Erythroblast (primary cell): ENCODE measurements at places on chromosomes 1 and 21.

DNA sequence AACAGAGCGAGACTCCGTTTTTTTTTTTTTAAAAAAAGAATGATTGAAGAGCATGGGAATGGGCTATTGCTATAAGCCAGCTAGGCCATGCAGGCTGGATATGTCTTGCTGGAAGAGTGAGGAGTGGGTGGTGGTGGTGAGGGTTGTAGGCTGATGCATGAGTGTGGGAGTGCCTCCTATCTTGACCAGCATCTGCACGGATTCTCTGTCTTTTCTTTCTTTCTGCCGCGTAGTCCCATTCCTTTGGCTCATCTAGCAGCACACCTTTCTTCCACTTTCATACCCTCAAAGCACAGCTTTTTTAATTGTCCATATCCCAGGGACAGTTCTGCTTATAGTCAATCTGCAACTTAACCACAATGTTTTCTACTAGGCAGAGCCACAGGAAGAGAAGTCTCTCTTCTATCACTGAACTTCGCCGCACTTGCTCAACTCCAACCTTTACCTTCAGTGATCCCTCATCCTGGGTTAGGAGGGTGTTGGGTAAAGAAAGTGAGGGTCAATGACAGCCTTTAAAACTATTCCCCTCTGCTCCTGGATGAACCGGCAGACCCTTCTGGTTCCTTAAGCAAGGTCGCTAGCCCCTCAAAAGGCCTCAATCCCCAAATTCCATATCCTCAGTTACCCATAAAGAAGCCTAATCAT, 15.2 kb downstream of the ADCY10 start:
- no peak for DNase-seq

- no peak for DNase-seq
Measured at GRCh38 chr1:213273546-213273945, 222.5 kb downstream of the RPS6KC1 start.

DNA sequence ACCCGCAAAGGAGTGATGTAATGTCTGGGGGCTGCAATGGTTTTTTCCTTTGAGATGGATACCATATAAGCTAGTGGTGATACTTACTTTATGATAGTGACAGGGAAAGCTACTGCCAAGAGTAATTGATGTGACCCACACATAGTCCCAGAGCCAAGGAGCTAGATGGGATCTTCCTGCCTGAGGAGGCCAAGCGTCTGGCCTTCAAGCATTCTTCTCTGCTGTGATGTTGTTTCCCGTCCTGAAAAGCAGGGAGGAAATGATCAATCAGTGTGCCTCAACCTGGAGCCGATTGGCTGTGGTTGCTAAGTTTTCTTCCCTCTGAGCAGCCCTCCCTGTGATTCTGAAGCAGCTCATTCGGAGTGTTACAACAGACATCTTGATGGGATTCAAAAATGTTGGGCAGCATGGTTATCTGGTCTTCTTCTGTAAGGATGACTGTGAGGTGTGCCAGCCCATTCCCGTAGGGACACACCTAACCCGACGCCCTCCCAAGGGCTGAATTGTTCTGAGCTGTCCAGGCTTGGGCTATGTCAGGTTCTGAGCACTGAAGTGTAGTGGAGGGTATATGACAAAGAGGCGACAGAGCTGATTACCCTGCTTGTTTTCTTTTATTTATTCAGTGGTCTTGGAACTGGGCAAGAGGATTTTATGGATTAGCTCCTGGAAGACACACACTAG, 56.7 kb downstream of the UCK2 start:
- DNase-seq, result no peak

GRCh38 chr1:159922511-159923202, 2.6 kb downstream of the TAGLN2 start:
- peak; percentile 59 for DNase-seq

DNA sequence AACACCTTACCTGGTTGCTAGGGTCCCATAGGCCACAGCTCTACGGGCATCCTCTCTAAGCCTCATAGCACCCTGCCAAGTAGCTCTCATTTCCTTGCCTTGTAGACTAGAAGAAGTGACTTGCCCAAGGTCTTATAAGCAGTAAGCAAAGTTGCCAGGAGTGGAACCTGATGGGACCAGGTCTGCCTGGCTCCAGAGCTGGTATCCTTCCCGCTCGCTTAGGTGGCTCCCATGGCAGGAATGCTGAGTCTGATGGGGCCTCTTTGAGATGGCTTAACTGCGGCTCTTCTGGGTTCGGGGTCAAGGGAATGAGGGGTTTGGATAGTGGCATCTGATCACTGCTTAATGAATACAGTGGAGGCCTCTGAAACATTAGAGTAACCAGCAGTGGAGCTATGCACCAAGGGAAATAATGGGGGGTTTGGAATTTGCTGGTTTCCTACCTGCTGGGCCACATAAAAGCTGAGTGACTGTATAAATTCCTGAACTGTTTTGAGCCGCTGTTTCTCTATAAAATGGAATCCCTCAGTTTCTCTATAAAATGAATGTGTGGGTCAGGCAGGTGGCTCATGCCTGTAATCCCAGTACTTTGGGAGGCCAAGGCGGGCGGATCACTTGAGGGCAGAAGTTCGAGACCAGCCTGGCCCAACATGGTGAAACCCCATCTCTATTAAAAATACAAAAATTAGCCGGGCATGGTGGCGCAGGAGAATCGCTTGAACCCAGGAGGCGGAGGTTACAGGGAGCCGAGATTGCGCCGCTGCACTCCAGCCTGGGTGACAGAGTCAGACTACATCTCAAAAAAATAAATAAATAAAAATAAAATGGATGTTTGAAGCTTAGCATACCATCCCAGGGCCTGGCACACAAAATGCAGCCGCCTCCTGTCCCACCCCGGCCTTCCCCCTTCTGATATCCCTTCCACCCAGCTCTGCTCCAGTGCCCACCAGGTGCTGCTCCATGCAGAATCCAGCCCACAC, 12.4 kb downstream of the FAM151A start:
- DNase-seq, result no peak

- no peak for DNase-seq
Measured at GRCh38 chr21:37452227-37452626, 85.7 kb downstream of the DYRK1A start.

DNA sequence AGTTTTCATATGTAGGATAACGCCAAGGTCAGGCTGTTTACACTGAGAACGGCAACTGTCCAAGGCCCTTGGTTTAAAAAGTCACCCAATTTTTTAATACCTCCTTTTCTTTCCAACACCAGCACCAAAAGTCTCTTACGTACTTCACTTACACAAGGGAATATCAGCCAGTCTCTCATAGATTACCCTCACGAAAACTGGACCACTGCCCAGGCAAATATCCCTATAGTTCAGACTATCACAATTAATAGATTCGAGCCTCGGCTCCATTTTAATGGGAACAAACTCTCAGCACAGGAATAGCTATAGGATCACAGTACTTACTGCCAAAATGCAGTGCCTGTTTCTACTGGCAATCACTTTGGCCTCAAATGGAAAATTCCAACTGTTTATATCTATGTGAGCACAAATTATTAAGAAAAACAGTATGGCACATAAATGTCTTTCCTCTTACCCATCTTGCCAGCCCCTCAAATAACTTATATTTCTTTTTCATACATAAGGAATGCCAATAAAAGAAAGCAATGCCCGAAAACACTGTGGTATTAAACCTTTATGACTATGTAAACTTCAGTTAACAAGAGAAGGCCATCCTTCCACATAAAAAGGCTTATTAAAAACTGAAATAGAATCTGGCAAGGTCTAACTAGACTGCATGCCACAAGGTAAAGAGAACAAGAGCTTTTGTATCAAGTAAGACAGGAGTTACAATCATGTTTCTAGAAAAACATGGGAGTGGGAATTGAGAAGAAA, 97.8 kb downstream of the SLC45A1 start:
- no peak for DNase-seq

- no peak for DNase-seq
Measured at GRCh38 chr1:8844501-8845006, 27.1 kb upstream of the RERE start.

DNA sequence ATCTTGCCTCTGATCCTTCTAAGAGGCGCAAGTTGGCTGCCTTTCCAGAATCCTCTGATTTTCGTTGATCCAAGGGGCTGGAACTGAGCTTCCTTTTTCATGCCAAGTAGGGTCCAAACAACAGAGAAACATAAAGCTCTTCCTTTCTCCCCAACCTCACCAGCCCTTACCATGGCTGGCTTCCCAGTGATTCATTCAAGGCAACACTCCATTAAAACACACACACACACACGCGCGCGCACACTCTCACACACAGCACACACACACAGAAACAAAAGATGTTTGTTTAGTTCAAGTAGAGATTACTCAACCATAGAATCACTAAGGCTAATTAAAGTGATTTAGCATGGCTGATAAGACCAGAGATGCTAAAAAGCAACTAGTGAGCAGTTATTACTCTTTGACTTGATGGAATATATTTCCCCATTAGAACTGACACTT, 13.0 kb upstream of the GUCA2A start:
- DNase-seq, result no peak

GRCh38 chr1:34108711-34109110, 56.3 kb downstream of the CSMD2 start:
- DNase-seq, result no peak

DNA sequence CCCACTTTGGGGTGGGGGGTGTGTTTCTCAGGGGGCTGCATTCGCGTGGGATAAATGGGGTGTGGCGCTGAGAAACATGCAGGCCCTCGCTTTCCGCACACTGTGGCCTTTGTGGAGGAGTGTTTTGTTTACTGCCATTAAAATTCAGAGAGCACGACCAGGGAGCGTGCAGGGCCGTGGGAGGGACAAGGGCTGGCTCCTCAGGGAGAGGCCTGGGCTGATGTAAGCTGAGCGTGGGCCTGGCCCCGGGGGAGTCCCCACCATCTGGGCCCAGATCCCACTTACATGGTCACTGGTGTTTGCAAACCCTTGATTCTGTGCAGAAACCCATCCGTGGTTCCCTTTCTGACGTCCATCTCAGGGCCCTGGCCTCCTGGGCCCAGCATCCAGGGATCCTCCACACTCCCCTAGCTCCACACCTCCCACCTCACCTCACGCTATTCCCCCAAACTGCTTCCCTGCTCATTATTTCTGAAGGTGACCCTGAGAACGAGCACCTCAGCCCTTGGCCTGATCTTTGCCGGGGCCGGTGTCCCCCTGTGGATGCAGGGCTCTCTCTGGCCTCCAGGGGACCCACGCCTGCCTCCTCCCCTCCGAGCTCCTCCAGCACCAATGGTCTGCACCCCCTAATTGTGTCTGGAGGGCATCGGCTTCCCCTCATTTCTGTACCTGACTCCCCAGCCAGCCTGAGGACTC, 92.5 kb upstream of the SIM2 start:
- no peak for DNase-seq

DNA sequence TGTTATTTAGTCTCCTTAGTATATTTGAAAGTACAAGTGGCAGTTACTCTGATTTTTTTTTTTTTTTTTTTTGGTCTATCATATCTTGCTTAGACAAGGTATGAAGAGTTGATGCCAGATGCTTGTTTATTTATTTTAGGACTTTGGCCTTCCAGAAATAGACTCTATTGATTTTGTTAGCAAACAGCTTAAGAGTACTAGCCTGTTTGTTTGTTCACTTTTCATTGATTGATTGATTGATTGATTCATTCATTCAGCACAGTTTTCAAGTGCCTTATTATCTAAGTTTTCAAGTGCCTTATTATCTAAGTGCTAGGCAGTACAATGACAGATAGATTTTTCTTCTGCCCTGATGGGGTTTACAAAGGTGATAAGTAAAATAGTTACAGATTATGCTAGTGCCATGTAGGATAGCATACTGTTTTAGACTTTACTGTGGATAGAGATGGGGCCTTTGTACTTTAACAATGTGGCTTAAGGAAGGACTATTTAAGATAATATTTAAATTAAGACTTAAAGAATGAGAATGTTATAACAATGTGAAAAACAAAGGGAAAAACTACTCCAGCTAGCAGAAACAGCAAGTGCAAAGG, 50.5 kb downstream of the MTF2 start:
- no peak for DNase-seq

DNA sequence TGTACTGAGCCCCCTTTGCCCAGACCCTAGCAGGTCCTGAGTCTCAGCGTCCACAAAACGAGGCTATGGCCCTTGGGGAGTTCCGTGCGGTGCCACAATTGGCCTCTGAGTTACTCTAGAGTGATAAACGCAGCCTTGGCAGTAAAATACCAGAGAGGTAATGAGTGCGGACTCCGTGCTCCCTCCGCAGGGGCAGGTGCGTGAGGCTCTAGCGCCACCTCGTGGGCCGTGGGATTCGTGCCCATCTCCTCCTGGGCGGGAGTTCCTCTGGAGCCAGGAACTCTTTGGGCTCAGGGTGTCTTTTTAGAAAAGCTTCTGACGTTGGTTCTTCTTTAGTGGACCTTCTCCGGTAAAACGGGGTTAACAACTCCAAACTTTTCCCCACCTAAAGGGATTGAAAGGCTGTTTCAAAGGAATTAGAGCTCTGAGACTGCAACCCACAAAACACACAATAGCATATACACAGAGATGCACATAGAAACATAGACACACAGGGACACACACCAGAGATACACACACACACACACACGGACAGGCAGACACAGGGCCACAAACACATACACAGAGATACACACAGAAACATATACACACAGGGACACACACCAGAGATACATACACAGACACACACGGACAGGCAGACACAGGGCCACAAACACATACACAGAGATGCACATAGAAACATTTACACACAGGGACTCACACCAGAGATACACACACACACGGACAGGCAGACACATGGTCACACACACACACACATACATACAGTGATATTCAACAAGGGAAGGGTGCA, 99.4 kb downstream of the KCNJ15 start:
- DNase-seq, result peak; percentile 85

DNA sequence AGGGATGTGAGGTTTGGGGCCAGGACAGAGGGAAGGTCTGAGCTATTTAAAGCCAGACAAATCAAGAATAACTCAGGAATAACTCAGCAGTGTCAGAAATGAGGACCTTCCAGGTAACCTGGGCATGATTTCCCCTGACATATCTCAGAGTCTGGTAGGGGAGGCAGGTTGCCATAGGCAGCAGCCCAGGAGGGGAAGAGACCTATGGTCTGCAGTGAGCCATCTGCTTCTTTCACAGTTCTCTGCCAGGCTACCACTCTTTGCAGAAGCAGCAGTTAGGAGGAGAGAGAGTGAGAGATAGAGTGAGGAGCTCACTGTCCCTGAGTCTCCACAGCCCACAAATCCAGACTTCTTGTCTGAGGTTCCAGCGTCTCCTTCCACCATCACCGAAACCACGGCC, 6.3 kb upstream of the VSIG8 start:
- no peak for DNase-seq

- DNase-seq, result no peak
Measured at GRCh38 chr1:179128520-179128919, 46.6 kb downstream of the TOR3A start.

GRCh38 chr1:96388421-96389310, 332.9 kb upstream of the PTBP2 start:
- DNase-seq, result no peak

GRCh38 chr1:10046356-10047085, 13.8 kb downstream of the UBE4B start:
- DNase-seq, result no peak

GRCh38 chr1:212918824-212919223, 31.5 kb upstream of the VASH2 start:
- no peak for DNase-seq

- DNase-seq, result no peak
Measured at GRCh38 chr1:202586018-202586821, 124.0 kb downstream of the SYT2 start.

GRCh38 chr1:20439282-20439681, 46.7 kb downstream of the CAMK2N1 start:
- no peak for DNase-seq
